Activated CD4-positive, alpha-beta T cell treated with anti-CD3 and anti-CD28 coated beads, Interleukin-2, amount 10 ng/mL, durations not matched to agents 7 days and 5 days (primary cell): ENCODE measurements at places on chromosomes 3 and 15.

- no peak for DNase-seq
These were observed 24.8 kb downstream of the CCDC80 start for GRCh38 chr3:112615989-112616731.

DNA sequence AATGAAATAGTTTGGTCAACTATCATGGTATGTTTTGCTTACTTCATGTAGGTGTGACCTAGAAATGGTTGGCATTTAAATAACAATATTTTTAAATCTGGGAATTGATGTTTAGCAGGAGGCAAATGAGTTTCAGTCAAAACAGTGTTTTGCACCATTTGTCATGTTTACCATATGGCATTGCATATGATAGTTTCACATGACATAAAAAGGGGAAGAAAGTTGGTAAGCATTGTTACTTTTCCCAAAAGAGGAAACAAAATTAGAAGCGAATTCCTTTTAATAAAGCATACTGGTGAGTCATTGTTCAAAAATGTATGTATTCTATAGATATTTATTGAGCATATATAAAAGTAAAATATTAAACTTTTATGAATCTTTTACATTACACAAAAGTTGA, 2.3 kb downstream of the RNF13 start:
- DNase-seq: no peak

DNA sequence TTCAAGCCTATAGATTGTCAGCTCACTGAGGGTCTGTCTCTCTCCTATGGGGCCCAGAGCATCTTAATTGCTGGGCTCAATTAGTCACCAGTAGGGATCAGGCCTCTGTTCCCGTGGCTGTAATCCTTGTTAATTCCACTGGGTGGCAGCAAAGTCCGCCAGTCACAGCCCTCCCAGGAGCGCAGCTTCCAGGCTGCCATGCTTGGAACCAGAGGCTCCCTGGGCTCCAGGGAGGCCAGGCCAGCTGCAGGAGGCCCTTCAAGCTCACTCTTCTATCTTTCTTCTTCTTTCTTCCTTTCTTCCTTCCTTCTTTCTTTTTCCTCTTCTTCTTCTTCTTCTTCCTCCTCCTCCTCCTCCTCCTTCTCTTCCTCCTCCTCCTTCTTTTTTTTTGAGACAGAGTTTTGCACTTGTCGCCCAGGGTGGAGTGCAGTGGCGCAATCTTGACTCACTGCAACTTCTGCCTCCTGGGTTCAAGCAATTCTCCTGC, 14.4 kb downstream of the RNU5B-1 start:
- peak; percentile 79 for DNase-seq

GRCh38 chr3:188266562-188267274, 112.8 kb downstream of the LPP start:
- DNase-seq: no peak

- DNase-seq: no peak
These were observed 47.9 kb downstream of the TNK2 start for GRCh38 chr3:195860456-195860855.

DNA sequence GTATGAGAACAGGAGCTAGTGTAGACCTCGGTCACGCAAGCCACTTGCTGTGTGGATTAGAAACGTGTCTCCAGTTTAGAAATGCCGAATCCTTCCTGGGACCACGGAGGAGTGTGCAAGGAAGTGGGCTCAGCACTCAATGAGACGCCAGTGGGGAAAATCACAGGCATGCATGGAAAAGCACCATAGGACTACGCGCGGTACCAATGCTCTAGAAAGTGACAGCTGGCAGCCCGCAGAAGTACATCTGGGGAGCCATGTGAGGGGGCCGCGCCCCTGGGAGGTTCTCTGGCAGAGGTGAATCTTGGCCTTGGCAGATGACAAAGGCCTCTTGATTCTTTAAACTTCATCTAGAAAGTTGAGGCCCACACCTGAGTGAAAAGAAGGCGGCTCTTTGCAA, 99.3 kb downstream of the LRRK1 start:
- DNase-seq: no peak

DNA sequence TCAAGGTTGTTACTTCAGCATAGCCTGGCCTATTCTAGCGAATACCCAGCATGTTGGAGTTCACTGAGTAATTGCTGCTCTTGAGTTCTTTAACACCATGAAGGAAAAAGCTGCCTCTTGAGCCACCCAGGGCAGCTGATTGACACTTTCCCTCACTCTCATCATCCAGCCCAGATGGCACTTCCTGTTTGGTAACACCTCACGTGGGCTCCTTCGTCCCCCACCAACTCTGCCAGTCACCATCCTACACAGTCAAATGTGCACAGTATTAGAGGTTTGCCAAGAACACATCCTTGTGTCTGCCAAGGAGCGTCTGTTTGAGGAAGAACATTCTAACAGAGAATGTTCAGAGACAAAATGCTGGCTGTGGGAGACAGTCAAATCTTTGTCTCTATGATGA, 266.3 kb downstream of the RPLP1 start:
- DNase-seq: peak; percentile 33

DNA sequence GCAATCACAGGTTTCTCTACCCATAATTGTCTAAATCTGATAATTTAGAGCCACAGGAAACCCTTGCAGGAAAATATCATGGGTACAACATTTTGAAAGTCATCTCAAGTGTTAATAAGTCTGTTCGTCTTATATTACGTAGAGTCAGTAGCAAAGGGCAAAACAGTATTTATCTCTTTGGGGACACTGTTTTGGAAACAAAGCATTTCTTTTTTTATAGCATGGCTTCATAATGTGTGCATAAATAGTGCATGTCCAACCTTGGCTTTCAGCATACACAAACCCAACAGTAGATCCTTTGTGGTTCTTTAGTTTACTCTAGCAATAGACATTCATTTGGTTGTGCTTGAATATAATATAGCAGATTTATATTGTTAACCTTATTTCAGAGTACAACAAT, 24.0 kb downstream of the ST3GAL6 start:
- DNase-seq: no peak

- DNase-seq: no peak
These were observed 71.3 kb upstream of the PHLDB2 start for GRCh38 chr3:111787556-111788463.

DNA sequence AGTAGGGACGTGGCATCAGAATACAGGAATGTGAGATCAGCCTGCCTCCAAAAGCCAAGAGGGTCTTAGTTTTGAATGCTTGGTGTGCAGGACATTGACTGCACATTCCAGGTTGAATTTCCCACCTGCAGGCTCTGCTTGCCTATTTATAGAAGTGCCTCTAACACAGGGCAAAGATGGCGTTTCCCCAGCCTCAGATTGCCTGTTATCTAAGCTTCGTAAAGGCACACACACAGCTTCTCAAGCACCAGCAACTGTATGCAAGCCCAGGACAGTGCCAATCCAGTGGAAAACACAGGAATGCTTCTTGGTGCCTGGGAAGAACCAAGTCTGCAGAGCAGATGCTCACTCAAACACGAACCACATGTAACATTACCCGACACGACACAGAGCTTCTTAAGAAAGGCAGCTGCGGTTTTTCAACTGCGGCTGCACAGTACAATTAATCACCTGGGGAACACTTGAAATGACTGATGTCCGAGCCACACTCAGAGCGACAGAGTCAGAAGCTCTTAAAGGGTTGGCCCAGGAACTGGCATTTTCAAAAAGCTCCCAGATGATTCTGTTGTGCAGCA, 90.0 kb upstream of the ANKRD34C start:
- no peak for DNase-seq

DNA sequence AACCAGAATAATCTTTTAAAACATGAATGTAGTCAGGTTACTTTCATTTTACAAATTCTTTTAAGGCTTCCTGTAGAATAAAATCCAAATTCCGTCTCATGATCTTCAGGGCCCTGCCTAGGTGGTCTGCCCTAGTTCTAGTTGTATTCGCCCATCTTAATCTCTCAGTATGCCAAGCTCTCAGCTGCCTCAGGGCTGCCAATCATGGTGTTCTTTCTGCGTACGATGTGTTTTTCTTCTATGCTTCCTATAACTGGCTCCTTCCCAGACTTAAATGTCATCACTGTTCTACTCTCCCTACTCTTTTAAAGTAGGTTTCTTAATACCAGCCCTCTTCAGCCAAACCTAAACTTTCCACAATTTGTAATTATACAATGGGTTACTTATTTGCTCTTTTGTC, 107.4 kb downstream of the GREM1 start:
- no peak for DNase-seq

- no peak for DNase-seq
These were observed 3.9 kb downstream of the CPOX start for GRCh38 chr3:98589331-98590036.

- no peak for DNase-seq
These were observed 42.5 kb downstream of the MCTP2 start for GRCh38 chr15:94273826-94274225.

DNA sequence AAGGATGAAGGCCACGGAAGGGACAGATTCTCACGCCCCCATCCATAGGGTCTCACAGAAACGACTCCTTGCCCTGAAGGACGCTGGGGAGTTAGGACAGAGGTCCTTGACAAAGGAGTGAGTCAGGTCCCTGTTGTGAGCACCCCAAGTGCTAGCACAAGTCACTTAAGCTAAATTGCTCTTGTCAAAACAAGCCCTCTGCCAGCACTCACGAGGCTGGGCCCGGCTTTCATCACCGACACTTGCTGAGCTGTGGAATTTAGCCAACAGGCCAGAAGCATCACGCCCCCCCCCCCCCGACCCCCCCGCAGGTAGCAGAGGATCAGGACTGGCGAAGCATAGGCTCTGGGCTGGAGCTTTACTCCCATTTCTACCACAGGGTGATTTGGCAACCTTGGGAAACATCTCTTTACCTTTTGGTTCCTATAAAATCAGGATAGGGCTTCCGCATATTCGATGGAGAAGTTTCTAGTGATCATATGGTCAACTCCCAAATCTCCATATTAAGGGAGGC, 75.4 kb downstream of the ADCY5 start:
- no peak for DNase-seq

GRCh38 chr3:172156586-172156955, 117.2 kb downstream of the FNDC3B start:
- DNase-seq: no peak

- DNase-seq: peak; percentile 84
These were observed 68.7 kb upstream of the BLM start for GRCh38 chr15:90648137-90649070.

DNA sequence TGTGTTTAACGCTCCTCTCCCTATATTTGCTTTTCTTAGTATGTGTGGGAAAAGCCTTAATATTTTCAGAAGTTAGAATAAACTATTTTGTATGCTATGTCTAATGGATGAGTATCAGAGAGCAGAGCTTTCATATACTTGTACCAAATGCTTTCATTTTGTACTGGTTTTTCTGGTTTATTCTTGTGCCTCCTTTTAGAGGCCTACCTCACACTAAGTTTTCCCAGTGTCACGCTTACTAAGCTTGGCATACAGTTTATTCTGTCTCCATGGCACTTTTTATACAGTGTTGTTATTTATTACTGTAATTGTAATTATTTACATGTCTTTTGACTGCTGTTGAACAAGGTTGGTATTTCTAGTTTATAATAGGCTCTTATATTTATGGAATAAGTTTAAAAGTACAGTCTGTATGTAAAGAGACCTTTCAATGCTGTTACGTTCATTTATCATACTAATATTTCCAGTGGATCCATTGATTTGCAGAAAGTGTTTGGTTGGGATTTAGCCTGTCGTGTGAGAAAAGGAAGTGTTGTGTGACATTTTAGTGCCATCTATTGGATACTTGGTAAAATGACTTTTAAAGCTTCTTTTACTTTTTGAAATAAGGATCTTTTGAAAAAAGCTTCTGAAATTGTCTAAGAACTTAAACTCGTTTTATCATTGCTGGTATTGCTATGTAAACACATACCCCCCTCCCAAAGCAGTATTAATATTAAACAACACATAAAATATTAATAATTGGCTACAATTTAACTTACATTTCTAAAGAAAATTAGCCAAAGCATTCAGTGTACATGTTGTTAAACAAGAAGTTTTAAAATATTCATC, 5.2 kb upstream of the EBLN2 start:
- DNase-seq: no peak

GRCh38 chr15:75069301-75069925, 46.0 kb downstream of the PPCDC start:
- DNase-seq: no peak

- DNase-seq: no peak
These were observed 159.4 kb downstream of the PCCB start for GRCh38 chr3:136409549-136409948.

GRCh38 chr3:106842151-106842550, 535.1 kb upstream of the CCDC54 start:
- no peak for DNase-seq

DNA sequence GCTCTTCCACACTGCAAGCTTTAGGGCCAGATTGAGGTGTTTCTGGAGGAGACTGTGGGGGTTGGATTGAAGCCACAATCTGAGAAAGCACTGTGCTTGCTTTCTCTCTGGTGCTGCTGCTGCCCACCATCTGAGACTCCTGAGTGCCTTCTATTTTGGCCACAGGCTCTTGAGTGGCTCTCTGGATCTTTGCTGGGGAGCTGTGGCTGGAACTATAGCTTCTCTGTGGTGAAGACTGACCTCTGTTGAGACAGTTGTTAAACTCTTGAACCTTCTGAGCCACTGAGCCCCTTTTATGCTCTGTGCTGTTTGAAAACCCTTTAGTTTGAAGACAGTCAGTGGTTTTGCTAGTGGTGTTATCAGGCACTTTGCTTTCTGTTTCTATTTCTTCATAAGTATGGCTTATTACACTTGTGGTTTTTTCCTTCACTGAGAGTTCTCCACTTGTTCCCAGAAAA, 108.7 kb upstream of the TSPAN3 start:
- peak; percentile 51 for DNase-seq

DNA sequence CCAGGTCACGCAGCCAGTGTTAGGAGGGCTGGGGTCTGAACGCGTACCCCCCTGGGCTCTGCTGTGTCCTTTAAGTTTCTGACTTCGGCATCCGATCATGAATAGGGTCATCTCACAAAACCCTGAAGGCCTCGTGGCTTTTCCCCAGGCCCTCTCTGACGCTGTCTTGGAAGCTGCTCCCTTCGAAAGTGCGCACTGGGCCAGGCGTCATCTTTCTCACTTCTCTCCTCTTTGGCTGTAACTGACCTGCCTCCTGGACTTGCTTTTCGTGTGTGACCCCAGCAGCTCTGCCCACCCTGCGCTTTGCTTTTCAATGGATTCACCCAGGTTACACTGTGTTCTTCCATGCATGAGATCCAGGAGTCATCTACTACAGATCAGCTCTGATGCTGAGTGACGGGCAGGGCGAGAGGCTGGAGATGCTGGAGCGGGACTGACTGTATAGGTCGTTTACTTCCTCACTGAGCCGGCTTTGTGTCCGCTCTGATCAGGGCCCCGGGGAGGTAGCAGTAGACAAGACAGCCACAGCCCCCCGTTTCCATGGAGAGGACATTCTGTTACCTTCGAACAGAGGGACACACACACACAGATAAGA, 45.0 kb upstream of the PCSK6 start:
- DNase-seq: no peak

DNA sequence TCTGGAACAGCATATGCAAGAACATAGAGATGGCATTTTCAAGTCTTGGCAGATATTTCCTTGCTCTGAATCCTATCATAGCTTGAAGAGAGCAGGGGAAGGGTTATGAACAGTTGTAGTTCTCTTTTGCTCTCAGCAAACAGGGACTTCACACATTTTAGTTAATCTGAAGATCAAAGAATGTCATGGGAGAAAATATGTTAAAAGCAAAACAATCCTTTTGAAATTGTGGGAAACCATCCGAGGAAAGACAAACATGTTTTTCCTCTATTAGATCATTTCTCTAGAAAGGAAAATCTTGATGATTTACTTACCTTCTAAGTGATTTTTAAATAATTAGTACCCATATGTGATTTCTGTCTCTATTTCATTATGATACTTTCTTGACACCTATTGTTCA, 77.8 kb upstream of the DCBLD2 start:
- no peak for DNase-seq

GRCh38 chr15:79724312-79724711, 172.5 kb downstream of the MTHFS start:
- DNase-seq: no peak
